COLO829 (cell line): ENCODE measurements at places on chromosomes 1 and 21.

GRCh38 chr1:204456826-204457442 is 37.7 kb downstream of the PIK3C2B start:
- no peak for DNase-seq

DNA sequence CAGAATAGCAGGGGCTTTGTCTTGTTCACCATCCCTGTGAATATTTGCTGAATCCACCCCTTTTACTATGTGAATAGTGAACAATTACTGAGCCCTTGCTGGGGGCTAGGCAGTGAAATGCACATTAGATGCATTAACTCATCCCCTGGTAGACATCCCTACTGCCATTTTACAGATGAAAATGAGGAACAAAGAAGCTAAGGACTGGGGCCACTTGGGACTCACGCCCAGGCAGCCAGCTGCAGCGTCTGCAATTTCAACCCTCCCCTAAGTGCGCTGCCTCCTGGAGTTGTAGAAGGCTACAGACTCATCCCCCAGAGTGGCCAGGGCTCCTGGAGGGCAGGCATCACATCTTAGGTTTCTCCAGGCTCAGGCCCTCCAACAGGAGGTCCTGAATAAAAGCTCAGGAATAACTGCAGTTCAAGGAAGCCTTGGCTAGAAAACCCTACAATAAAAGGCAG is 31.6 kb downstream of the CAPZB start:
- no peak for DNase-seq

DNA sequence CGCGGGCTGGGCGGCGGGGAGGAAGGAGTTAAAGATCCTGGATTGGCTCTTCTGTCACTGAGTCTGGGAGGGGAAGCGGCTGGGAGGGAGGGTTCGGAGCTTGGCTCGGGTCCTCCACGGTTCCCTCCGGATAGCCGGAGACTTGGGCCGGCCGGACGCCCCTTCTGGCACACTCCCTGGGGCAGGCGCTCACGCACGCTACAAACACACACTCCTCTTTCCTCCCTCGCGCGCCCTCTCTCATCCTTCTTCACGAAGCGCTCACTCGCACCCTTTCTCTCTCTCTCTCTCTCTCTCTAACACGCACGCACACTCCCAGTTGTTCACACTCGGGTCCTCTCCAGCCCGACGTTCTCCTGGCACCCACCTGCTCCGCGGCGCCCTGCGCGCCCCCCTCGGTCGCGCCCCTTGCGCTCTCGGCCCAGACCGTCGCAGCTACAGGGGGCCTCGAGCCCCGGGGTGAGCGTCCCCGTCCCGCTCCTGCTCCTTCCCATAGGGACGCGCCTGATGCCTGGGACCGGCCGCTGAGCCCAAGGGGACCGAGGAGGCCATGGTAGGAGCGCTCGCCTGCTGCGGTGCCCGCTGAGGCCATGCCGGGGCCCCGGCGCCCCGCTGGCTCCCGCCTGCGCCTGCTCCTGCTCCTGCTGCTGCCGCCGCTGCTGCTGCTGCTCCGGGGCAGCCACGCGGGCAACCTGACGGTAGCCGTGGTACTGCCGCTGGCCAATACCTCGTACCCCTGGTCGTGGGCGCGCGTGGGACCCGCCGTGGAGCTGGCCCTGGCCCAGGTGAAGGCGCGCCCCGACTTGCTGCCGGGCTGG is at the start of gene NPR1:
Gene NPR1, plus strand, starts transcription at position 170 of the 818 bp plus-strand sequence. Its CDS starts 421 bp downstream, at position 591.
- peak; percentile 28 for DNase-seq

DNA sequence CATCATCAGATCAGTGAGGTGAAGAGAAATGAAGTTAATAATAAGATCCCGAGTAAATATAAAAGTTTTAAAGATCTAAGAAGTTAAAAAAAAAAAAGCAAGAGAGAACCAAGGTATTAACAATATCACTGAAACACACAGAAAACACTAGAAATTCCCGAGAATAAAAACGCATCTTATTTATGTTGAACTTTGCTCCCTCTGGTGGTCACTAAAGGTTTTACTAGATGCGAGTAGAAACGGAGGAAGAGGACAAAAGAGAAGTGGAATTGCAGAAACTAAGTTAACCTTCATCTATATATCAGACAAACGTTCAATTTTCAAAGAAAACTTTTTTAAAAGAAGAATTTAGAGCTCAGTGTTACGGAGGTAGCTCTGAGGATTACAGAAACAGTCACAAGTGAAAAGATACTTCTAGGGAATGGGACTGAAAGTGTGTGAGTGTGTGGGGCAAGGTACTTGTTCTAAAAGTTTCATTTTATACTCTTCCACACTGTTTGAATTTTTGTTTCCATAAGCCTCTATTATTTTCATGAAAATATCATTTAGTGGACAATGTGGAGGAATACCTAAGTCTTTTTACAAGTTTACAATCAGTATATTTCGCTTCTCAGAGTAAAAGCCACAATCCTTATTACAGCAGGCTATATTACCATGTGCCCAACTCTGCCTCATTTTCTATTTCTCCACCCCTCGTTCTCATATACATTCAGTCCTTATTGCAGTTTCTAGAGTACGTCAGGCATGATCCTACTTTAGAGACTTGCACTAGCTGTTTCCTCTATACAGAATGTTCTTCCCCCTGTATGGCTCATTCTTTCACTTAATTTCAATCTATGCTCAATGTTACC is 19.7 kb downstream of the ACBD6 start:
- DNase-seq: peak; percentile 65

DNA sequence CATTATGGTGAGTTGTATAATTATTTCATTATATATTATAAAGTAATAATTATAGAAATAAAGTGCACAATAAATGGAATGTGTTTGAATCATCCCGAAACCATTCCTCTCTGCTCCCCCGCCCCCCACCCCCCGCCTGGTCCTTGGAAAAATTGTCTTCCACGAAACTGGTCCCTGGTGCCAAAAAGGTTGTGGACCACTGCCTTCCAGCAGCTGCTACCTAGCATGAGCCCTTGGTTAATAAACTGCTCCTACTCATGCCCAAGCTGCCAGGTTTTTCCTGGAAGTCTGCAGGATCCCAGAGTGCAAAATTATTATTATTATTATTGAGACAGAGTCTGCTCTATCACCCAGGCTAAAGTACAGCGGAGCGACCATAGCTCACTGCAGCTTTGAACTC is 6.8 kb upstream of the IFNGR2 start:
- DNase-seq: no peak

DNA sequence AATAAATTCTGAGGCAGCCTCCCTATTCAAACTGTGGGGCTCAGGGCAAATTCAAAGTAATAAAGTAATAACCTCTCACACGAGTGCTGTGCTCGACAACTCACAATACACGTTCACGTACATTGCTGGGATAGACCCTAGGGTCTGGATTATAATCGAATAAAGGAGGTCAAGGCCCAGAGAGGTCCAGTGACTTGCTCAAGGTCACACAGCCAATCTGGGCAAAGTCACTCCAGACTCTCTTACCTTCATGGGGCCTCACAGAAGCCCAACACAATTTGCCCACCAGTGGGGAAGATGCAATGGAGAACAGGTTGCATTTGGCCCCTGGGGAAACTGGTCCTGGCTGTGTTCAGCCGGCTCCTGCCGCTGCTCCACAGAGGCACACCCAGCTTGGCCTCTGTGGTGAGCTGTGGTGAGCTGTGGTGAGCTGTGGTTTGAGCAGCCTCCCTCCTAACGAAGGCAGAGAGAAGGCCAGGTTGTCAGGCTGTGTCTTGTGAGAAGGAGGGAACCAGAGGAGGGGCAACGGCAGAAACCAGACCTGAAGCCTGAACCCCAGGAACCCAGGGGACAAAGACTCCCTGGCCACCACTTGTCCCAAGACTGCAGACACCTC is 35.1 kb downstream of the NUAK2 start:
- DNase-seq: no peak

GRCh38 chr1:26066857-26067256 is 573 bp downstream of the TRIM63 start:
- no peak for DNase-seq

- no peak for DNase-seq
Measured at GRCh38 chr21:17612023-17612564, 607 bp downstream of the BTG3 start.

GRCh38 chr1:77310924-77311323 is 29.1 kb downstream of the AK5 start:
- DNase-seq: no peak

DNA sequence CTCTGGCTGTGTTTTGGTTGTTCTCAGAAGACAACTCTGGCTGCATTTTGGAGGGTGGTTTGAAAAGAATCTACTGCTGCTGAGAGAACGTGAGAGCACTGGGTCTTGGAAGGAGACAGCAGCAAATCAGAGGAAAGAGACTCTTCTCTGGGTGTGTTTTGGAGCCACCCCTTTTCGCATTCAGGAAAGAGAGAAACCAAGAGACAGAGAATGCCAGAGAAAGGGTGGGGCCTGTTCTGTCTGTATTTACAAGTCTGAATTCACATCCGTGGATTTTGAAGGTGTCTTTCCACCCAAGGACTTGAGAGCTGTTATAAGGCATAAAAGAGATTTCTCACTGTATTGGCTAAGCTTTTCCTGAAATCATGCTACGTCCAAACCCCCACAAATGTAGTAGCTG is 187.2 kb downstream of the C1orf94 start:
- DNase-seq: no peak

- DNase-seq: no peak
Measured at GRCh38 chr1:220441211-220441610, 86.7 kb upstream of the MARK1 start.

DNA sequence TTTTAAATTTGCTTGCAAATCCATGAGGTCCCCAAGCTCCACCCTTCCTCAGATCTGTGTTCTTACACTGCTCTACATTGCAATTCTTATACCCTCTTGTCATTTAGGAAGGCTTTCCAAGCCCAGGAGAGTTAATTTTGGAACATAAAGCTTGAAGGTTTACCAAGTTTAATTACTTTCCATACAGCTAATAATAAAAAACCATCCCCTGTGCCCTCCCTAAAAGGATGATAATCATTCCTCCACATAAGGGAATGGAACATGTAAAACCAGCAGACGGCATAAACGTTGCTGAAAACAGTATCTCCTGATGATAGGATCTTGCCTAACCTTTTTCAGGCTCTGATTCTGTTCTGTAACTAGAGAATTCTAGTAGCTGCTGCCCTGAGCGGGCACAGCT is 23.9 kb upstream of the SIPA1L2 start:
- no peak for DNase-seq

GRCh38 chr1:223878598-223879325 is 33.0 kb upstream of the TP53BP2 start:
- DNase-seq: no peak

GRCh38 chr1:200400556-200400955 is 9.3 kb downstream of the ZNF281 start:
- DNase-seq: peak; percentile 63

DNA sequence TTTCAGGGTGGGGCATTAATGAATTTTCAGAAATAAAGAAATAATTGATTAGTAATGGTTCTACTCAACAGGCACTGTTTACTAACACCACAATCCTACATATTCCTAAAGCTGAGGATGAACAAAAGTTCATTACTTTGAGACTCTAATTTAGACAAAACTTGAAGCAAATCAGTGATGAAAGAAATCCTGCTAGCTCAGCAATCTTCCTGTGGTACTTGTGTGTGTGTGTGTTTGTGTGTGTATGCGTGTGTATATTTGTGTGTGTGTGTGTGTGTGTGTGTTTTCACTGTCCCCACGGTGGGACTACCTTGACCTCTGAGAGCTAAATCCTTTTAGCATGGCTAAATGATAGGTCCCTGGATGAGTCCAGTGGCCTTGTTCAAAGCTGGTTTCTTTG is 48.5 kb upstream of the RAB3GAP2 start:
- no peak for DNase-seq

DNA sequence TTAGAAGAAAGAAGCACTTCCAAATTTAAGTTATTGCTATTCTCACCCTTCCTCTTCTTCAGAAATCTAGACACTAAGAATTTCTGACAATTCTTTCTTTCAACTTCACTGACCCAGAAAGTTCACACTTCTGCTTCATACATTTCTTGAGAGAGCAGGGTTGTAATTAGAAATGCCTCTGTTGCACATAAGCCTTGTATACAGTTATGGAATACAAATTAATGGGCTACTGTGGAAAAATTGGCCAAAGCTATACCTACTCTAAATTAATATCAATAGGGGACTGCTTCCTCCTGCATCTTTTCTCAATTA is 1.5 kb downstream of the TNFSF18 start:
- no peak for DNase-seq

GRCh38 chr1:228401782-228402640 is 4.6 kb downstream of the TRIM11 start:
- no peak for DNase-seq

- no peak for DNase-seq
Measured at GRCh38 chr1:222973561-222973960, 158.7 kb downstream of the DISP1 start.

- no peak for DNase-seq
Measured at GRCh38 chr1:9059891-9060744, 9.3 kb downstream of the SLC2A5 start.

GRCh38 chr21:29299046-29299915 is 559 bp downstream of the BACH1 start:
- DNase-seq: no peak
